GM18507 (cell line): ENCODE measurements at places on chromosomes 3 and 15.

DNA sequence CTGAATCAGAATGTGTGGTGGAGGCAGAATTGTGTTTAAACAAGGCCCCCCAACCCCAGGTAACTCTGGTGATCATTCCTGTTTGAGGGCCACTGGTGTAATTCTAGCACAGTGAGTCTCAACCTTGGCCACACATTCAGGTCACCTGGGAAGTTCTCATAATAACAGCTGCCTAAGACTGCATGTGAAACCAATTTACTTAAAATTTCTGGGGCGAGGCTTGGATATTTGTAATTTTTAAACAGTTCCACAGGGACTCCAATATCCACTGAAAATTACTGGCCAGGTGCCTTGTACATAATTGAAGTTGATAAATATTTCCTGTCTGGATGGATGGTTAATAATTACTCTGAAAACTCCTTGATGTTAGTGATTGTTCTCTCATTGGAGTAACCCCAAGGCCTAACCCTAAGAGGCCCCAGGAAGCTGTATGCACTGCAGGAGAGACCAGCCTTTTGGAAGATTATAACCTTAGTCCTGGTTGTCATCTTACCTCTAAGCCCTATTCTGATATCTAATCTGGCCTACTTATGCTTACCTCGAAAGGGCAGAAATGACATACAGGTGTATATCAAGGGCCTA lies 25.7 kb upstream of the EPHB1 start:
- no peak for DNase-seq

DNA sequence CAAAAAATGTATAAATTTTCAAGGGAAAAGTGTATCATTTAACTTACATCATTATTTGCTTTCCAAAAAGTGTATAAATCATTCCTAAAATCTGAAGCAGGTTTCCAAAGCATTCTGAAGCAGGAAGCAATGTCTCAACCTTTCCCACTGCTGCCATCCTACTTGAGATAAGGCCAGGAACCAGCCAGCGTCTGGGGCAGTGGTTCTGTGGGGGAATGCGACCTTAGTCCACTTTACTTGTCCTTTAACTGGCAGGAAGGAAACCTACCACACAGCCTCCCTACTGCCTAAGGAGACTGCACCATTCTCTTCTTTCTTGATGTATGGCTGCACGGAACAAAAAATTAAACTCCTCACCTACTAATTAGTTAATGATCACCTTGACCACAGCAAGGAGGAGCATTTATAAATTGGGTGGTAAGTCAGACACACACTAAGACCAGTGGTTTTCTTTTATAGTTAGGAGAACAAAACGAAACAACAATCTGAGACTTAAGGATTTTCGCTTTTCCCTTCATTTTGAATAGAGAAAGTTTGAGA lies 3.7 kb downstream of the SORD start:
- no peak for DNase-seq

DNA sequence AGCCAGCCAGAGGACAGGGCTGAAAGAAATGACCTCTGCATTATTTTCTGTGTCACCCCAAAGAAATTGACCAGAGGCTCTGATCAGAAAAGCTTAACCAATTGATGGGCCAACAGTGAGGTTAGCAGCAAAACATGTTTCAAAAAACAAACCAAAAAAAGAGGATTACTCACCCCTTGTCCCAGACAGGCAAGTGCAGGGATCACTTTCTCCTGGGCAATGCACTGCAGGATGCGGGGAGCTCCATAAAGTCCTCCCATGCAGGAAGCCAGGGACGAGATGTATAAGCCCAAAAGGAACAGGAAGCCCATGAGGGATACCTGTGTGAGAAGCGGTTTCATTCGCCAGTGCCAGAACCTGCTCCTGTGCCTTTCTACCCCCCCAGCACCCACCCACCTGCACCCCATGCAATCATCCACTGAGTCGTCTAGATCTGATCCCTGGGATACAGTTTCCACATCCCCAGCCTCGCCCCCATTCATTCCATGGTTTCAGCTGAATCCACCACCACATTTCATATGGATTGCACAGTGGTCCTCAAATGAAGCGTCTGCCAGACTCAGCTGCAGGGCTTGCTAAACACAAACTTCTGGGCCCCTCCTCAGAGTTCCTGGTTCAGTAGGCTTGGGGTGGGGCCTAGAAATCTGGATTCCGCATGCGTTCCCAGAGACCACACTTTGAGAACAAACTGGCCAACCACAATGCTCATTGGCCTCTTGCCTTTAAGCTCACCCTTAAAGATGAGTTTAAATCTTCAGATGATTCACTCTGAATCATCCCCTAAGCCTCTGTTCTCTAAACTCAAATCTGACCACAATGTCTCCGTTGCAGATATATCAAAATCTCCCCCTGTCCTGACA lies 54.4 kb upstream of the HEG1 start:
- DNase-seq: no peak

DNA sequence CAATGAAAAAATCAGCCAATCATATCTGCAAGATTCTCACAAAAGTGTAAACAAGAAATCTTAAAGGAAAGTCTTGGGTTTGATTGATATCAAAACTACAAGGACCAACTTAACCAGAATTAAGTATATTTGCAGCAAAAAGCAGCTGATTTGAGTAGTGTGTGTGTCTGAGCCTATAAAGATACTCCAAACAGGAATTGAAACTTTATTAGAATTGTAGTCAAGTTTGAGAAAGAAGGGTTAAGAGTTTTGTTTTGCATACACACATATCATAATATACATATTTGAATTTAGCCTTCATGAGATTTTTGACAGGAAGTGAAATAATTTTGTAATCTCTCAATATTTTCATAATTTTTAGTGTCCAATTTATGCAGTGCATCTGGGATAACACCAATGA lies 300.1 kb downstream of the NAALADL2 start:
- no peak for DNase-seq

GRCh38 chr15:31298707-31299172 lies 27.9 kb upstream of the KLF13 start:
- DNase-seq: no peak

GRCh38 chr3:19473971-19474580 lies 325.8 kb downstream of the KCNH8 start:
- no peak for DNase-seq

DNA sequence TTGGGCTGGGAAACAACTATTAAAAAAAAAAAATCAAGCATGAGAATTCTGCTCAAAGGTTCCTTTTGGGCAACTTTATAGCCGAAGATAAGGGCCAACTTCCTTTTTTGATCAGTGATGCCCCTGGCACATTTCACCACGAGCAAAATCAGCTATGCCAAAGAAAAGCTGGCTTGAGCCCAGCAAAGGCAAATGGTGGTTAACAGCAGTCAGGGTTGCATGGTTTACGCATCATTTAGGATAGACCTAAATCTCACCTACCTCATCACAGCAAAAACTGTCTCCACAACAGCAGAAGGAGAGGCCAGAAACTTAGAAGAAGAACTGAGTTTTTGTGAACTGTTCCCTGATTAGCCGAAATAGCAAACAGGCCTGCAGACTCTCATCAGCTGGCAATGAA lies 220.1 kb upstream of the CDIN1 start:
- DNase-seq: no peak

GRCh38 chr3:172692751-172693338 lies 18.0 kb downstream of the NCEH1 start:
- no peak for DNase-seq

DNA sequence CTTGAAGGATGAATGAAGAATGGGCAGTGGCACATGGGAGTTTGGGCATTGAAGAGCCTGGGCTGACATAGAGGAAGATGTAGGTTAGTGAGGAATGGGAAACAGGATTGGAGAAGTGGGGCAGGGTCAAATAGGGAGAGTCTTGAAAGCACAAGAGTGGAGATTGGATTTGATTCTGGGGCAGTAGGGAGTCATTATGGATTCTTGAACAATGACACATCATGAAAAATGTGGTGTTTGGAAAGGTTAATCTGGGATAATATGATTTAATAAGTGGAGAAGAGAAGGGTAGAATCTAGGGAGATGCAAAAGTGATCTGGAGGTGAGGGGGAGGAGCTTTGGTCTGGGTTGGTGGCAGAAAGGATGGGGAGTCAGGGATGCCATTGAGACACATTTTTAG lies 45.4 kb upstream of the ROPN1 start:
- DNase-seq: no peak

- no peak for DNase-seq
Measured at GRCh38 chr3:453106-453505, 256.5 kb downstream of the CHL1 start.

DNA sequence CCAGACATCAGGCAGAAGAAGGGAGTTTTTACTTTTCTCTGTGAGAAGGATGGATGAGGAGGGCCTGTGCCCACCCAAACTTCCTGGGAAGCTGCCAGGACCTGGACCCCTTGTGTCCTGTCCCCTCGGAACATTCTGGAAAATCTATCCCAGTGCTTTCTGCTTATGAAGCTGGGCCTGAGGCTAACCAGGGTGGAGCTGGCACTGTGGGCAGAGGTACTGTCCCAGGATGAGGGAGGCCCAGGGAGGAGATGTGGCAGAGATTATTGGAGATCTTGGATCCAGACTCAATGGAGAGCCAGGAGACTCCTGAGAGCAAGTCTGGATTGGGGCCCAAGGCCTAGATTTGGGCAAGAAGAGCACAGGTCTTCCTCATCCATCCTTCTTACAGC lies 44.4 kb downstream of the SPSB4 start:
- DNase-seq: no peak

DNA sequence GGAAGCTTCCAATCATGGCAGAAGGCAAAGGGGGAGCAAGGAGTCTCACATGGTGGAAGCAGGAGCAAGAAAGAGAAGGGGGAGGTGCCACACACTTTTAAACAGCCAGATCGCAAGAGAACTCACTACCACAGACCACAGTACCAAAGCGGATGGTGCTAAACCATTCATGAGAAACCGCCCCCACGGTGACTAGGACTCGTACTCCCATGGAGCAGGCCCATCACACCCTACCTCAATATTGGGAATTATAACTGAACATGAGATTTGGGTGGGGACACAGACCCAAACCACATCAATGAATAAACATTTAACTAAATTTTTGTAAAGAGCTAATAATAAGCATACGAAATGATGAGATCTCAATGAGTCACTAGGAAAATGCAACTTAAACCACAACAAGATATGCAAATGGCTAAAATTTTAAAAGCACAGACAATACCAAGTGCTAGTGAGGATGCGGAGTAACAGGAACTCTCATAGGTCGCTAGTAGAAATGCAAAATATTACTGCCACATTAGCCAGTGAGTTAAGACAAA lies 10.0 kb downstream of the MRPS25 start:
- DNase-seq: no peak

- DNase-seq: no peak
Measured at GRCh38 chr15:38046257-38047051, 112.0 kb downstream of the TMCO5A start.
